ENCODE measurements at places on chromosomes 5 and 9.

GRCh38 chr5:151144275-151144674 is 13.3 kb downstream of the ANXA6 start:
- DNase-seq = peak; percentile 36

DNA sequence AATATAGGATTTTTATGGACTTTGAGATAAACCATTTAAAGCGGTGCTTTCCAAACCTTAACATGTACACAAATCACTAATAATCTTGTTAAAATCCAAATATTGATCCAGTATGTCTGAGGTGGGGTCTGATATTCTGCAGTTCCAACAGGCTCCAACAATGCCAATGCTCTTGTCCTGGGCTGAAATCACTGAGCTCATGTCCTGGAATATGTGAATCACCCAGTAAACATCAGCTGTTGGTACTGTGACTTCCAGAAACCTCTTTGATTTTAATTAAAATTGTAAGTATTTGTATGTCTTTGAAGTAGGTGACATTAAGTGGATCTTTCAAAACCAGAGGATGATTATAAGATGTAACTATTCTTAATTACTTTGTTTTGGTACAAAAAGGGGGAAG is 52.8 kb upstream of the CAST start:
- DNase-seq = no peak

GRCh38 chr9:2679011-2679410 is 38.3 kb upstream of the KCNV2 start:
- DNase-seq = no peak

DNA sequence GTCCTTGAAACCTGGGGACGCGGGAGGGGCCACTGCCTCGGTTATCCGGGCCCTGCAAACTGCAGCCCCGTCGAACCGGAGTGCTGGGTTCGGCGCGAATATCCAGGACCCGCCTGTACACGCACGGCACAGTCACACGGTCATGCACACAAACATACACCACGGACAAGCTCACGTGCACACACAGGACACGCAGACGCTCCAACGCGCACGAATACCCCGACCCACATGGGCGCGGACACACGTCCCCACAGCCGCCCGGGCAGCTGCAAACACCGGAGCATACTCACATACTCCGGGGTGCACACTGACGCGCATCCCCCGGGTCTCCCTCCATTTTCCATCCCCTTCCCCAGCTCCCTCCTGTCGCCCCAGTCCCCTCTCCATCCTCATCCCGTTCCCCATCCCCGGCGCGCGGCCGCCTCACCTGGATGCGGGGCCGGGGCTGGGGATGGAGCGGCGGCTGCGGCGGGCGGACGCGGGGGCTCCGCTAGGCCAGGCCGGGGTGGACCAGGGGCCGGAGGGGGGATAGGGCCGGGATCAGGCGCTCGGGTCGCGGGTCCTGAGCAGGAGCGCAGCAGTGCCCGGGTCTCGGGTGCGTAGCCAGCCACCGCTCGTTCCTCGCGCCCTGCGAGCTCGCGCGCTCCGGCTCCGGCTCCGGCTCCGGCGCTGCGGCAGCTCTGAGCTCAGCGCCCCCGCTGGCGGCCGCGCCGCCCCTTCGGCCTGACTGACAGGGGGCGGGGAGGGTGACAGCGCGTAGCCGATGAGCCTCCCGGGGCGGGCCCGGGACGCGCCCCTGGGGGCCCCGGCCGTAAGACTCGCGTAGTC is at the start of the genes EIF4E1B and SNCB:
TSS of gene EIF4E1B (plus strand) at position 823 of the 828 bp plus-strand sequence. CDS start 12,113 bp downstream, outside the sequence.
TSS of gene SNCB (minus strand) at position 682 of the 828 bp plus-strand sequence. CDS start 880 bp downstream, outside the sequence.
- peak; percentile 46 for DNase-seq

DNA sequence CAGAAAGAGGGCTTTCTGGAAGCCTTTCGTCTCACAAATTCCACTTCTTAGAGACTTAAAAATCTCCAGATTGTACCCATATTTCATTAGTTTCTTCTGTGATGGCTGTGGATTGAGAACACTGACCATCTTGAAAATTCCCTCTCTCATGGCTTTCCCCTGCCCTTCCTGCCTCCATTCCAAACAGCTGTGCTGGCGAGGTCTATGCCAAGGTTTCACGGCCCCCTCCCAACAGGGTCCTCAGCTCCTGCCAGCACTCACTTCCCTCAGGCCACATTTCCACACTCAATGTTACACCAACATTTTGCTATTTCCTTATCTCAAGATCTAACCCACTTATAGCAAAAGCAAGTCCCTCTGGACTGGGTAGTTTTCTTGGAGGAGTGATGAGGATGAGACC is 40.3 kb upstream of the EQTN start:
- no peak for DNase-seq

- no peak for DNase-seq
Measured at GRCh38 chr5:31492869-31493268, 39.0 kb downstream of the DROSHA start.

DNA sequence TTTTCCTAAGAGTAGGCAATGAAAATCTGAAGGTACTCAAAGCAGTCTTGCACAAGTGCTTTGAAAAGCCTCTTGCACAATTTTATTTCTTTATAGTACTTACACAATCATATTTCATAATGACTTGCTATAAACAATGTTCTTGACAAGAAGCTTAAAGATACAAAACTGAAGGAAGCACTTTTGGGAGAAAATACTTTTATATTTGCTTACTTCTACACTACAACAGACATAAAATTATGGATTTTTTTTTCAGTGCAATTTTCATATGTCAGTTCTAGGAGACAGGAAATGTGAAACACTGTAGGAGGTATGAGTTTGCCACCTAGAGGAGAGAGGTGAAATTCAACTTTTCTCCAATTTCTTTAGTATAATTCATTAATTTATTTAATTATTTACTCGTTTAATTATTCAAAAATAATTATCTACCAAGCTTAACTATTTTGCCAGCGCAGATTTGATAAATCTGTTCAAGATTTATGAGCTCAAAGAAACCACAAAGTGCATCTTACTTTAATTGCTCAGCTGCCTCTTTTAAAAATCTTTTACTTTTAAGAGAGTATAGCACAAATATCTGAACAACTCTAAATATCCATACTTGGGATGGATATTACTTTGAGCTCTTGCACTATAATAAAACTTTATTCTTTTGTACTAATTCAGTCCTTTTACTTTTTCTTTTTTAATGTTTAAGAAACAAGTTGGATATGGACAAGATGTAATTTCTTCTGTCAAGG is 29.0 kb upstream of the CDKN2B start:
- DNase-seq = no peak

GRCh38 chr9:127005770-127006314 is 91.3 kb downstream of the RALGPS1 start:
- DNase-seq = no peak

DNA sequence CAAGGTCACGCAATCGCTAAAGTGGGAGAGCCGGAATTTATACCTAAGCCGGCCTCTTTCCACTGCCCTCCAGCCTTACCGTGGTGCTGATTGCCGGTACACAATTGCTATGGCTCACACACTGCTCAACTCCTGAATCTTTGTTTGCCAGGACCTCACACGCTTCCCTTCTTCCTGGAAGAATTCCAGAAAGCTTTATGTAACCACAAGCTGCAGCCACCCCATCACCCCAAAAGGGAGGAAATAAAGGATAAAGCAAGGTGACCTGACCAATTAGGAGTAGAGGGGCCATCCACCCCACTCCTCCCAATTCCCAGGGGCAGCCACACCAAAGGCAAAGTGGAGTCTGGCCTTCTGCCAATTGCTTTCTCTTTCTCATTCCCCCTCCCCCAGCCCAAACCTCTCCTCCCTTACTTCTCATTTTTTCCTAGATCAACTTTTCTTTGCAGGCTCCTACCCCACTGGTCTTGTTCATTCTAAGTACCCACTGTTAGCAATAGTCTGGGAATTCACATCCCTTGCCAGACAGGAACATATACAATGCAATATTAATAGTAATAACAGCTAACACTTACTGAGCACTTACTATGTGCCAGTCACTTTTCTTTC is 18.0 kb upstream of the CDC23 start:
- no peak for DNase-seq

GRCh38 chr5:1008451-1009358 is at the start of gene NKD2:
Gene NKD2, plus strand, starts transcription at chr5:1008802. Its CDS starts 256 bp downstream, at chr5:1009058.
- peak; percentile 57 for DNase-seq

GRCh38 chr9:21452681-21453080 is 12.4 kb downstream of the IFNA1 start:
- no peak for DNase-seq

DNA sequence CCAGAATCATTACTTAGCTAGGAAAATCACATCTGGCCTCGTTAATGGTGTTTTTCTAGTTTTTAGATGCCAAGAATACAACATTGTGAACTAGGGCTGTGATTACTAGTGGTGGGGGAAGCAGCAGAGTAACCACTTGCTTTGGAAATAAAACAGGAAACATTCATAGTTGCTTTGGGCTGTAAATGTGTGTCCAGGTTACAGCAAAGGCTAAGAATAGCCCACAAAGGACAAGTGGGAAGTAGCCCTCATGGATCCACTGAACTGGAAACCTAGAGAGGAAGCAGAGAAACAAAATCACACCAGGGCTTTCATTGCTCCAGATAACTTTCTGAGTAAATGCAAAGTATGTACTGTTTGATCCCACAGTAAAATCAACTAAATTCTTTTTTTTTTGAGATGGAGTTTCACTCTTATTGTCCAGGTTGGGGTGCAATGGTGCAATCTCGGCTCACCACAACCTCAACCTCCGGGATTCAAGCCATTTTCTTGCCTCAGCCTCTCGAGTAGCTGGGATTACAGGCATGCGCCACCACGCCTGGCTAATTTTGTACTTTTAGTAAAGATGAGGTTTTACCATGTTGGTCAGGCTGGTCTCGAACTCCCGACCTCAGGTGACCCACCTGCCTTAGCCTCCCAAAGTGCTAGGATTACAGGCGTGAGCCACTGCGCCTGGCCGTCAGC is 56.2 kb upstream of the TNFSF15 start:
- no peak for DNase-seq

DNA sequence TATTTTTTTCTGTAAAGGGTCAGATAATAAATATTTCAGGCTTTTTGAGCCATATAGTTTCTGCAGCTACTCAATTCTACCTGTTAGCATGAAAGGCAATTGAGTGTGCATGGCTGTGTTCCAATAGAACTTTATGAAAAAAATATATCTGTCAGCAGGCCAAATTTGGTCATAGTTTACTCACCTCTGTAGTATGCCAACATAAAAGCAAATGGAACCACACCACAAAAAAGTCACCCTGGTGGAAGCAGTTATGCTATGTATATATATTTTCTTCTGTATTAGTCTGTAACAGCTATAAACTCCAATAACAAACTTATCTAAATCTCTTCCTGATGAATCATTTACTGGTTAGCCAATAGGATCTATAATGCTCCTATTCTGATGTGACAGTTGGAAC is 3.4 kb downstream of the SLC38A9 start:
- no peak for DNase-seq

DNA sequence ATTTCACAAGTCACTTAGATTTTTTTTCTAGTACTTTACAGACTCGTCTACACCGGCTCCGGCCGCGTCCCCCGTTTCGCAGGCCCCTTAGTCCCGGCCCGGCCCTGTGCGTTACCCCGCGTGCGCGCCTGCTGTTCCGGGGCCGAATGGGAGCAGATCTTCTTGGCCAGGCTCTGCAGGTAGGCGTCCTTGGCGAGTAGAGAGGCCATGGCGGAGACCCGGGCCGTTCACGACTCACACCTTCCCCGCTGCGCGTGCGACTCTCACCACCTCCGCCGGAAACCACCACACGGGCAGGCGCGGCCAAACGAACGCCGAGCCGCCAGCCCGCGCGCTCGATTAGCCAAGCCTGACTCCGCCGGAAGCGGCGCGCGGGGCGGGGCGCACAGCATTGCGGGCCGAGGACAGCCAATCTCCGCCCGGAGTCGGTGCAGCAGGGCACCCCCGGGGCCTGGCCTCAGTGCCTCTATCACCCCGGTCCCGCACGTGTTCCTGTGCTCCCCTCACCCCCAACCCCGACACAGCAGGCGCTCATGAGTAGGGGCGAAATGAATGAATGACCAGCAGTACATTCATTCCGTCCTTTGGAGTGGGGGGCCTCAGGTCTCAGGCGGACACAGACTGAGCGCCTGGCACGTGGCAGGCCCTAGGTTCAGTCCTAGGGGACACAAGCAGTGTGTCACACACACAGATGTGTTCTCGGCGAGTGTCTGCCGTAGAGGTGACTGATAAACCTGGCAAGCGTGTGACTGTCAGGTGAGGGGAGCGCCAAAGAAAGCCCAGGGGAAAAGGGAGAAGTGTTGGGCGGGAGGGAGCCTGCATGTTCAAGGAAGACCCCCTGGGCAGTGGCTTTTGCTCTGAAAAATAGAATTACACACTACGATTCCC is at the start of gene SURF6:
TSS of gene SURF6 (minus strand) at position 265 of the 888 bp plus-strand sequence. CDS start at position 209, 56 bp downstream.
- DNase-seq = peak; percentile 93

DNA sequence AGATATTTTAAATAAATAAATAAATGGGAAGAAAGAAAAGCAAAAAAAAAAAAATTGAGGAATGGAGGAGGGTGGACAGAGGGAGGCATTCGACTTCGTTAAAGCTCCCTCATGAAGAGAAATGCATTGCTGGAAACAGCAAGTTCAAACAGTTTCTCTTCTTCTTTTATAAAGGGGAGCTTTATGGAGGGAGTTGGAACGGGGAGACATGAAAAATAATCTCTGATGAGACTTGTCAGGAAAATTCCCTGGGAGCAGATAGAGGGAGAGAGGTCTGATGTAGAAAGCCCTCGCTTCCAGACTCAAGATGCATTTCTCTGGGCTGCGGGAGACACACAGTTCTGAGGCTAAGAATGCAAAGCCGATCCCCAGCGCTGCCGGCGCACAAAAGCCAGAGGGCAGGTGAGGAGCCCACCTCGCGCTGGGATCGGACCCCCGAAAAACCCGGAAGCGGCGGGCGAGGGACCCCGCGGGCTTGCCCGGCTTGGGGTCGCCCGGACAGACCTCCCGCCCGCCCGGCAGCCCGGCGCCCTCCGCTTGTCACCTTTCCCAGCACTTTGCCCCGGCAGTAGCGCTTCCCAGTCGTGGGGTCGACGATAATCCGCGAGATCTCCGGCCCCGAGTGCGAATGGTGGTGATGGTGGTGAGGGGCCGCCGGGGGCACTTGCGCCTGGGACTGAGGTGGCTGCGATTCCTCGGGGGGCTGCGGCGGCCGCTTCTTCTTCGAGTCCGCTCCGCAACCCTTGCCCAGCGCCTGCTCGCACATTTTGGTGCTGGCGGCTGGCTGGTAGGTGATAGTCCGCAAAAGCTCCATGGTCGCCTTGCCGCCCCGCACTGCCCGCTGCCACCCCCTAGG is 512 bp downstream of the PLK2 start:
- DNase-seq = peak; percentile 10

DNA sequence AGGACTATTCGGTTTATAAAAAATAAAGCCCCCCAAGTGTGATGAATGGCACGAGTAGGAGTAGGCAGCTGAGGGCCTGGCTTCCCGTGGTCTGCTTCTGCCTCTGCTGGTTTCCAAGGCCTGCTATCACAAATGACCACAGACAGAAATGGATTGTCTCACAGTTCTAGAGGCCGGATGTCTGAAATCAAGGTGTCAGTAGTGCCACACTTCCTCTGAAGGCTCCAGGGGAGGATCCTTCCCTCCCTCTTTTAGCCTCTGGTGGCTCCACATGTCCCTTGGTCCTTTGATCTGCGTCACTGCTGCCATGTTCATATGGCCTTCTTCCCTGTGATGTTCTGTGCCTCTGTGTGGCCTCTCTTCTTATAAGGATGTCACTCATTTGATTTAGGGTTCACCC is 15.1 kb downstream of the PRKACG start:
- no peak for DNase-seq

DNA sequence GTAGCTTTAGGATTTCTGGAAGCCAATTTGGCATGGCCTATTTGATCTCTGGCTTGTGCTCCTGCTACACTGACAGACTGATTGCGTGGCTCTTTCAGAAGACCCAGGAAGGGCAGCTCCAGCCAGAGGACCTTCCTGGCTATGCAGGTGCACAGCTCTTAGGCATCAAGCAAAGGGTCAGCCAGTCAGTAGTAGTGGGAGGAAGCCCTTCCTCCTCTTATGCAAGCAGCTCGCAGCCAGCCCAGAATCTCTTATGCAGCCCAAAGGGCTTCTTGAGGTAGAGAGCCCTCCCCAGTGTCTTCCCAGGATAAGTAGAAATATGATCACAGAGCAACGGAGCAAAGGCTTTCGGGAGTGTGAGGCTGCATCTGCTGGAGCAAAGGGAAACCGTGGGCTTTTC is 43.2 kb downstream of the SLC36A1 start:
- no peak for DNase-seq
